ENCODE measurements at places on chromosomes 1 and 21. TPM values are rescaled to one million over a fixed set of nuclear protein-coding genes. Genes with fewer than 3 reads are reported as not detected.

Gene RPE65
- total RNA-seq = not detected

Gene C21orf58
- 5.5 TPM for total RNA-seq

Gene TMPRSS2
- total RNA-seq = 0.36 TPM

Gene SLC26A9
- not detected for total RNA-seq

Gene CR1
- total RNA-seq = not detected

Gene TUFT1
- total RNA-seq = 24.1 TPM

Gene COP1
- total RNA-seq = 35.4 TPM

Gene ZNF593
- 20.6 TPM for total RNA-seq

Gene CNN3
- 332 TPM for total RNA-seq

Gene CFAP74
- not detected for total RNA-seq

Gene ZNF683
- not detected for total RNA-seq

Gene WLS
- total RNA-seq = 53.6 TPM

Gene SCNM1
- 28.6 TPM for total RNA-seq

Gene MAPKAPK2
- total RNA-seq = 26.2 TPM

Gene PPP1R15B
- total RNA-seq = 28.0 TPM

Gene H6PD
- total RNA-seq = 25.4 TPM

Gene UQCRHL
- total RNA-seq = 1.7 TPM

Gene DTL
- 32.4 TPM for total RNA-seq

Gene MSH4
- total RNA-seq = under 0.01 TPM

All from melanocyte of skin (primary cell).